CD4-positive, alpha-beta memory T cell (primary cell): ENCODE measurements at places on chromosomes 7 and 10. TPM values are rescaled to one million over a fixed set of nuclear protein-coding genes. Genes with fewer than 3 reads are reported as not detected.

TUBAL3 gene
- not detected for total RNA-seq

ACSL5 gene
- total RNA-seq: 53.8 TPM

ADIRF gene
- total RNA-seq: not detected

IFIT1B gene
- not detected for total RNA-seq

NT5C3A gene
- total RNA-seq: 44.3 TPM

NEUROD6 gene
- total RNA-seq: not detected

GRCh38 chr7:94366163-94366562, 28.5 kb upstream of the COL1A2 start:
- no peak for DNase-seq

DNA sequence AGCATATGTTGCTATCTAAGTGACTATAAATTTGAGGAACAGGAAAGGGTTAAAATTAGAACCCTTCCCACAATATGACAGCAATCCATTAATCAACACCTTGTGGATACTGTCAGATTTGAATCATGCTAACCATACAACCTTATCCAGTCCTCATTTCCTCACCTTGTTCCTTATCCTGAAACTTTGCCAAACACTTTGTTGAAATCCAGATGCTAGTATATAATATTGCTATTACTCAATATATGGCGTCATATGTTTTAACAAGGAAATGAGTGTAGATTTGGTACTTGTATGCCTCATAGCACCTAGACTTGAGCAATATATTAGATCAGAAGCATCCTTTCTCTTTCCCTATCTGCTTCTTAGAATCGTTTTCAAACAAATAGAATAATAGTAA, 66.3 kb upstream of the SLC25A13 start:
- no peak for DNase-seq

DNA sequence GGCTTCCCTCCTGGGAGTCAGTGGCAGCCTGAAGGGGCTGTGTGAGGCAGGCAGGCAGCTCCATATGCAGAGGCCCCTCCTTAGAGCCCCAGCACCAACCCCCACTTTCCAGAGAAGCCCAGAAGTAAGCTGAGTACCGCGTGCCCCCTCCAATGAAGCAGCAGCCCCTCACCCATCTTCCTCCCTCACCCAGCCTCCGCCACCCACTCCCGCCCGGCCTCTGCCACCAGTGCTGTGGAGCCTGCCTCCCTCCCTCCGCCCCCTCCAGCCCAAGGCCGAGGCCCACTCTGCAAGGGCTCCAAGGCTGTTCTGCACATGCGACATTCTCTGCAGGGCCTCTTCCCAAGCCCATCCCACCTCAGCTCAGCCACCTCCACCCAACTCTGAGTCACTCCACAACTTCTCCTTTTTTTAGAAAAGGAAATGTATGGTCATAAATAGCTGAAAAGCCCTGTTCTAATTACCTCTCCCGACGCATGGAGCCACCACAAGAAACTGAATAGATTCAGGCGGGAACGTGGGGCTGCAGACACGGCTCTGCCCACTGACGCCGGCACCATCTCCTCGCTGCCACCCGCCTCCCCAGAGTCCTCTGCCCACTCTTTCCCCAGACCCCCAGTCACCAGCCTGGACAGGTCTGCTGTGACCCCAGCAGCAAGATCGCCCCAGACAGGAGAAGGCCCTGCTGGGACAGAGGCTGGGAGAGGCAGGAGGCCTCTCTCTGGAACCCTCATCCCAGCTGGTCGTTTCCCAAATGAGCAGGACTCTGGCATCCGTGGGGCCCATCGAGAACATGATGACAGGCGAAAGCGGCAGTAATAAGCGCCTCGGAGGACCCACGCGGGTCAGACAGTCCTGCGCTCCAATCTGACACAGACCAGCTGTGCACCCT, 213.9 kb downstream of the MAD1L1 start:
- no peak for DNase-seq

- DNase-seq: no peak
Observed at GRCh38 chr10:8095959-8096358, 41.5 kb downstream of the GATA3 start.

DNA sequence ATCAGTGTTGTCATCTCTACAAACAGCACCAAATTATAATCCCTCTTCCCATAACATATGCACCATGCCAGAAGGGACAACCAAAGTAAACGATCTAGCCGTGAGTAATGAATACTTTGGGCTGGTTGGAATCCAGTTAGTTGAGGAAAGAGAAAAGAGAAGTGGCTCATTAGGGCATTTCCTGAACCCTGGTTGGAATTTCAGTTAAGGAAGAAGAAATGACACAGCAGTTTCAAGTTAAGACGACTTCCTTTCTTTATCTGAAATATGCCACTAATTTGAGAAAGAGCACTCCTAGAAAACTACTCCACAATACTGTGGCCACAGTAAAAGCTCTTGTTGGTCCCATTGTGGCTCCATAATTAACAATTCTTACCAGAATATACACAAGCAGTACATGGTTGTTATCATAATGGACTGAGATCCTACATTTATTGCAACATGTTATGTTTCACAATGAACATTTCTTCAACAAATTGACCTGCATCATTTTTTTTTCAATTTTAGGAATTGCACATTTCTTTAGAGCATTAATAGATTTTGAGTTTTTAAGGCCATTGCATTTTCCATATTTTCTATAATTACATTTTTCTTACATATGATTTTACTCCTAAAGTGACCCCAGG, at the start of gene TFEC:
Gene TFEC, minus strand, starts transcription at position 113 of the 626 bp plus-strand sequence. CDS start 46,322 bp downstream, outside the sequence.
- no peak for DNase-seq

DNA sequence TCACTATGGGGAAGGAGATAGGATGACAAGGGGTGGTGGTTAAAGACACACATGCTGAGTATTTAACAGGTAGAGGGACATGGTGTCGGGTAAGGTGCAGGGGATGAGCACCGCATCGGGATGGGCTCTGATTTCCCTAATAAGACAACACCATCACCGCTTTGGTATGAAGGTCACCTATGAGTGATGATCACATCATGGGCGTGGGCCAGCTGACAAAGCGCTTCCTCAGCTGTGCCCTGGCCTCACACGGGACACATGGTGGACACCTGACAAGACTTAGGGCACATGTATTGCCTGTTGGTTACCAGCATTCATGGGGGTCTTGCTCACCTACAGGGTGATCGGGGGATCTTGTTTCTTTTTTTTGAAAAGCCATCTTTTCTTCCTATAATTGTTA, 12.8 kb downstream of the C7orf57 start:
- DNase-seq: no peak

DNA sequence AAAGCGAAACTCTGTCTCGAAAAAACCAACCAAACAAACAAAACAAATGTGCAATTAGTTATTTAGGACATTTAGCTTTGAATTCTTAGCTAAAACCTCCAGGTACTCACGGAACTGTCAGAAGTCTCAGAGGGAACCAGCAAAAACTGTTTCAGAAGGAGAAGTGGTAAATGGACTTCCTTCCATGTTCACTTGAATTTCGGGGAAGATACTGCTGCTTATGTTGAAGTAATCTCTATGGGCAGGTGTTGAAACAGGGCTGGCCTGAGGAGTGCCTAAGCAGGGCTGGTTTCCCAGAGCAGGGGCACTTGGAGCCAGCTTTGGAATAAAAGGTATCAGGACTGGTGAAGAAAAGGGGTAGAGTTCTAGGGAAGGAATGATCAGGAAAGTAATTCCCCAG, 2.4 kb upstream of the EXOC6 start:
- no peak for DNase-seq

GRCh38 chr7:49774459-49775064, 1.1 kb downstream of the VWC2 start:
- no peak for DNase-seq

DNA sequence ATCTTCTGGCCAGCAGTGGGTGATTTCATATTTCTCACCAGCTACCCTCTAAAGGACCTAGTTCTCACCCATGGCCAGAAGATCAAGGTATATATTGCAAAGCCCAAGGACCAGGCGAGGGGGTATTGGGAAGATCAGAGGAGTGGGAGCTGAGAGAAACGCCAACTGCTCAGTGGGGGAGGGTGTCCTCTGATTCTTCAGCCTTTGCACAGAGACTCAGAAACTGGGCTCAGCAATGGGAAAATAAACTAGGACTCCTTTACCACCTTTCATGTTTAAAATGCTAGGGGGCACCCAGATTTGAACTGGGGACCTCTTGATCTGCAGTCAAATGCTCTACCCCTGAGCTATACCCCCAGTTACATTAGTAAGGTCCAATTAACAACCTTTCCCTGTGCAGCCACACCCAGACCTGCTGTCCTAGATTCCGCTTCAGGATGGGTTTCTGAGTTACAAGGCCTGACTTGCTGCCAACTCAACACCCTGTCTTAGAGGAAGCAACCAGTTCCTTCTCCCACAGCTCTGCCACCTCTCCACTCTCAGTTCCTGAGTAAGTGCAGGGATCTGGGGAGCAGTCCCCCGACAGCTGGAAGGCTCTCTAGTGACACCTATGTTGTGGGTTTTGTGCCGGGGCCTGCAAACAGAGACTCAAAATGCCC, 93.5 kb downstream of the ZNF783 start:
- no peak for DNase-seq

- peak; percentile 46 for DNase-seq
Observed at GRCh38 chr10:1706711-1707110, 30.6 kb downstream of the ADARB2 start.

DNA sequence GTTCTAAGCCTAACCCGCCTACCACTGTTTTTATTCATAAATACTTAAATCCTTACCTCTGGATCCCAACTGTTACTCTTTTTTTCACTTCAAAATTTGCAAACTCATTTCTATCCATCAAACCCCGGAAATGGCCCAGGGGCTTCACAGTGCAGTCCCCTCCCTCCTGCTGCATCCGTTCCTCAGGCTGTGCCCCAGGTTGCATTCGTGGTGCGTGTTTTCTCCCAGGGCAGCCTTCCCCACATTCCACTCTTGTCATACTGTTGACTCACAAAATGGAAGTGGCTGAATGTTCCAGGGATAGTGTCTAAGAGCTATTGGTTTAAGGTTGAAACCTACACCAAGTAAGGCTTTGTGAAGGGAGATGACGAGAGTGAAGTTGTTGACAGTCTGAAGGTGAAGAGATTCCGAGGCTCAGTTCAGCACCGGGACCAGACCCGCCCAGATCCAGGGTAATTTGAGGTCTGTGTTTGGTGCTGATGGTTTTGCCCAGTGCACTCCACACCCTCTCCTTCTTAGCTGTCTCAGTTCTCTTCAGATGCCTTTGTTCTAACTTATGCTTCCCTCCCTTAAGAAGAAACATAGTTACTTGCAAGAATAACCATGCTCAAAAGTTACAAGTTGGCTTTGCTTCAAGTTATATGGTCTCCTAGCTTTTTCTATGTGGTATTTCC, 7.7 kb downstream of the INSIG1 start:
- DNase-seq: no peak

- peak; percentile 39 for DNase-seq
Observed at GRCh38 chr10:17216217-17216900, 11.7 kb upstream of the VIM start.

DNA sequence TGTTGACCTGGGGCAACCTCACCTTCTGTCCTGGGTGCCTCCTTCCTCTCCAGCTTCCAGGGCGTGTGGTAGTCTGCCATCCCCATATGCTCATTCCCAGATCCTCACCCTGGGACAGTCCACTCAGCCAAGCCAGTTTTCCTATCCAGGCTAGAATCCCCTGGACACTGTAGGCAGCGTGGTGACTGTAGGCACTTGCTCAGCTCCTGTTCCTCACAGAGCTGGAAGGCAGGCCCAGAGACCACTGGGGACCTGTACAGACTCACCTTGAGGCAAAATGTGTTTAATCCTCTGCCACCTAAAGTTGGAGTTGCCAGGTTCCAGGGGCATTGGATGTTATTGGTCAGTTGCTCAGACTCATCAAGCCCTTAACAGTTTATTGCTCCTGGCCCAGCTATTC, 2.4 kb upstream of the GRID1 start:
- no peak for DNase-seq

DNA sequence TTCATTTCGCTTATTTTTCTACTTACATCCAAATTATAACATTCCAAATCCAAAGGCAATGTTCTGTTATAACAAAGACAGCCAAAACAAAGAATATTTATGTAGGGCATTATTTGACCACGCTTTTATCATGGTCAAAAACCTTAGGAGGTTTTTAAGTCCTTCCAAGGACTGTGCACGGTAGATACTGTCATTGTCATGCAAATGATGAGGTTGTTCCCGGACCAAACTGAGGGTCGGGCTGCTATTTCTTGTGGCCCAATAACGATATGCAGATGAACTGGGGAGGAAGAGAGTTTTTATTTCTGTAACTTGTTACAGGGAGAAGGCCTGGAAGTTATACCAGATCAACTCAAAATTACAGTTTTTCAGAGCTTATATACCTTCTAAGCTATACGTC, 56.6 kb upstream of the STEAP4 start:
- DNase-seq: no peak

- DNase-seq: no peak
Observed at GRCh38 chr7:7808156-7808555, 89.7 kb upstream of the RPA3 start.

DNA sequence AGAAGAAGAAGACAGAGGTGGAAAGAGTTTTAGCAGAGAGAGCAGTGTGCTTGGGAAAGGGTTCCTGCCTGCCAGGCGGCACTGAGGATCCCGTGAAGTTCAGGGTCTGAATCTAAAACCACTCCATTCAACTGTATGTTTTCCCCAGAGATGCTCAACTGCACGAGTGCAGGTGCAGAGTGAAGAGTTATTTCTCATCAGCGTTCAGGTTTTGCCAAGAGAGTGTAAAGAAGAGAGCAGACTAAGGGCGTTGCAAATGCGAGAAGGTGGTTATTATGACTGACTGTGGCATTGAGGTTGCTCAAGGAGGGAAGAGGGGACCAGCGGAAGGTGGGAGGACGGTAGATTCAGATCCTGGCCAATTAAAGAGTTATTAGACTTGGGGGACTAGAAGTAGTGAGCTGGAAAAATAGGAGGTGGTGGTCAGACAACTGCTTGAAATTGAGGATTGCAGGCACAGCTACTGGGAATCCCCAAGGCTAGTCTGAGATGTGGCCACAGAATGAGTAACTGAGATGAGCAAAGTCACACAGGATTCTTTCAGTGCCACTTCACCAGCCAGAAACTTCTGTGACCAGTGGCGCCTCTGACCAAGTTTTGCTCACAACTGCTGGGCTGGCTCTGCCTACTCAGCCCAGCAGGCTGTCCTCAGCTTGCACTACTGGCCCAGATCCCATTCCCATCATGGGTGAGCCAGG, 29.1 kb downstream of the STRA8 start:
- DNase-seq: no peak

DNA sequence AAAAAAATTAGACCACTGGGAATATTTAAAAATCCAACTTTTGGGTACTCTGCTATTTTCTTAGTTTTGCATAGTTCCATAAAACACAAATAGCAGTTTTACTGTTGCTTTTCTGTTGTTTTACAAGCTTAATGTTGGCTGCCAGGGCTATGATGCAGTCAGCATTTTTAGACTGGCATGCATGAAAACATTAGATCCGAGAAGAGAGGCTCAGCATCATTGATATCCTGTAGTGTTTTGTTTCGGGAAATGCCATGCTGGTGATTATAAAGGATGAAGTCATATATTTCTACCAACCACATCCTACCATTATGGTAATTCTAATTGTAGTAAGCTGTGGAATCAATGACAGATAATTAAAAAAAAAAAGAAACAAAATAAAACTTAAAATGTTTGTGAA, 104.6 kb downstream of the MBL2 start:
- DNase-seq: no peak
